Activated gamma-delta T cell (primary cell): ENCODE measurements at places on chromosomes 13 and 19.

DNA sequence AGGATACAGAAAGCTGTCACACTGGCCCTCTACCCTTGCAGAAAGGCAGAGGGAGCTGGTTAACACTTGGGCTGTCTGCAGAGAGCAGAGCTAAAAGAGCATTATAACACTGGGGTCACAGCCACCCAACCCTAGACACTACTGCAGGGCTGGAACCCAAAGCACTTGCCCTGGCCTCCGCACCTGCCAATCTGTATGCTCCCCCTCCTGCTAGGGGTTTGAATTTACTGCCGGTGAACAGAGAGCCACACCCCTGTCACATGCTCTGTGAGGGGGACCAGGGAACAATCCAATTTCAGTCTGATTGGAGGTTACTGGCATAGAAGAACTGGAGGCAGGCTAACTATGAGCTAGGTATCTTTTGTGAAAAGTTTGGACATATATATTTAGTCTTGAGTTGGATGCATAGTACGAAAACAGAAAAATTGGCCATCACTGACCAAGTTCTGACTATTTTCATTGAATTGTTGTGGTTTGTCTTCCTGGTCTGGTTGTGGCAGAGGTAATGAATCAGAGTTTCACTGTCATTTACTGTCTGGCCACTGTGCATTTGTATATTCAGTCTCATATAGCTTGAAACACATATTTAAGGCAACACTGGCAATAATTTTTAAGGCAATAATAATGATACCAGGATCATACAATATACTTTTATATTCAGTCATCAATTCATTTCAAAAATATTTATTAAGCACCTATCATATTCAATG lies 504.3 kb upstream of the ATXN8OS start:
- DNase-seq, result no peak

GRCh38 chr13:96925477-96925876 lies 68.8 kb downstream of the OXGR1 start:
- no peak for DNase-seq

DNA sequence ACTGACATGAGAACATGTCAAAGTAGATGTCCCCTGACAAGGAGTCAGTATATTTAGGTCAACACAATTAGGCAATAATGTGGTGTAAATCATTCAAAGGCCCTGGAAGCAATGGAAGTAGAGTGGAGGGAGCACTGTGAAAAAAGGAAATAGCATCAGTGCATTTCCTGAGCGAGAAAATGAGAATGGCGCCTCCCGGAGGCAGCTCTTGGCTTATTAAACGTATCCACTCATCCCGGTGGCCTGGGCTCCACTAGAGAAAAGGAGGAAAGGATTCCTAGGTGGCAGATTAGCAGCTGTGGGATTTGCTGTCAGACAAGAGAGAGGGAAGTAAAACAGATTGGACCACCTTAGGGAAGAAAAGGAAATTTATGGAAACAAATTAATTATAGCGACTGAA lies 173.7 kb upstream of the TMTC4 start:
- no peak for DNase-seq

DNA sequence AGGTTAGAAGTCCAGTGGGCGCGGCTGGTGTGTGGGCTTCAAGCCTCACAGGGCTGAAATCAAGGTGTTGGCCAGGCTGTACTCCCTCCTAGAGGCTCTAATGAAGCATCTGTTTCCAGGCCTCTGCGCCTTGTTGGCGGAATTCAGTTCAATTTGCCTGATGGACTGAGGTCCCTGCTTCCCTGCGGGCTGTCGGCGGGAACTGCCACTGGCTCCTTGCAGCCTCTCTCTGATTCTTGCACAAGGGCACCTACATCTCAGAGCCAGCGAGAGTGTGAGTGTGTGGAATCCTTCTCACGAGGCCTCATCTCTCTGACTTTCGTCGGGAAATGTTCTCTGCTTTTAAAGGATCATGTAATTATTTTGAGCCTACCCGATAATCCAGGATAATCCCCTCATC lies 128.6 kb downstream of the DLEU7 start:
- DNase-seq, result no peak

GRCh38 chr13:20474515-20474914 lies 51.1 kb downstream of the CRYL1 start:
- DNase-seq, result no peak
